ENCODE measurements at places on chromosomes 3 and 15. TPM values are rescaled to one million over a fixed set of nuclear protein-coding genes. Genes with fewer than 3 reads are reported as not detected.

DNA sequence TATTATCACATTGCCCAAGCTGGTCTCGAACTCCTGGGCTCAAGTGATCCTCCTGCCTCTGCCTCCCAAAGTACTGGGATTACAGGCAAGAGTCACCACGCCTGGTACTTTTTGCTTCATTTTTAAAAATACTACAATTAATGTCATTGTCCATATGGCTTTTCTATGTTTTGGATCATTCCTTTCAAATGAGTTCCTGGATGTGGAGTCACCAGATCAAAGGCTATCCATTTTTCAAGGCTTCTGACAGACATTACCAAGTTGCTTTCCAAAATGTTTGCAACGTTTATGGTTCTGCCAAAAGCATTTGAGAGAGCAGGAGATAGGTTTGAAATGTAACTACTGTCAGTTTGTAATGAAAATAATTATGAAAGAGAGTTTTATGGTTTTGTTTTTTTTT is 34.2 kb upstream of the BCL2L10 start:
- no peak for DNase-seq

TAGLN3 gene
- polyA plus RNA-seq = 1.4 TPM

- no peak for DNase-seq
These were observed 156.1 kb downstream of the TBL1XR1 start for GRCh38 chr3:177041021-177041729.

GRCh38 chr3:94423578-94423977 is 360.7 kb downstream of the NSUN3 start:
- DNase-seq = no peak

- no peak for DNase-seq
These were observed 133.0 kb upstream of the PRR20G start for GRCh38 chr3:127420829-127421228.

DNA sequence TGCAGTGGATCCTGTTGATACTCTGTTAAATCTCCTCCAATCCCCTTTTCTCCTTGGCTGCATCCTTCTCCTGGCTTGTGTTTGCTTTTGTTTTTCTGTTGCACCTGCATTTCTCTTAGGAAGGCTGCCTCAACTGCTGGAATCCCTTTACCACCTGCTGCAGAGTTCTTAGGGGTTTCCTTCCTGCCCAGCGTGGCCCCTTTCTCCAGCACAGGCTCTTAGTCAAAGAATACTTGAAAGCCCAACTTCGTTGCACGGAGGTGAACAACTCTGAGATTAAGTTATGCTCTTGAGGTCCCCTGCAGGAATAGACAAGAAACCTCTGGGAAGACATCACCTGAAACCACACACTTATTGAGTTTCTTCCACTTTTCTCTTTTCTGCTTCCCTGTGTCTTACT is 121.6 kb upstream of the GRM7 start:
- DNase-seq = no peak
